ENCODE measurements at places on chromosomes 1 and 21.
A peak's percentile ranks its signal among the peaks of the same experiment; 100 is the strongest.

- DNase-seq: no peak
Observed at GRCh38 chr1:52904927-52905698, 16.4 kb downstream of the ECHDC2 start.

DNA sequence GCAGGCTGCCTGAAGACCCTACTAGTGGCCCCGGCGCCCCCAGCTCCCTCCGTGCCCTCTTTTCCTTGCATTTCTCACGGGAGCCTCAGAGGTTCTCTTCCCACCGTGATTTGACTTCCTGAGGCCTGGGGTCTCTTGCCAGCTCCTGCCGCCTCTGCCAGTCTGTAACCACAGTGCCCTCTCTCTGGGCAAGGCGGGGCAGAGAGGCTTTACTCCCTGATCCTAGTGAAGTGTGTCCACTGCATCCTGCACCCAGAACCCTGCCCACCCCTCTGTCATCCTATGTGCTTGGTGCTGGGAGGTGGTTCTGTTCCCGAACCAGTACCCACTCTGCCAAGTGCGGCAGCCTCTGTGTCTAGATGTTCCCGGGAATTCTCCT is 2.4 kb downstream of the ESPN start:
- DNase-seq: no peak

- no peak for DNase-seq
Observed at GRCh38 chr1:26276432-26276838, 3.5 kb upstream of the SH3BGRL3 start.

GRCh38 chr1:172394141-172394751 is 26.2 kb upstream of the C1orf105 start:
- DNase-seq: peak; percentile 37

DNA sequence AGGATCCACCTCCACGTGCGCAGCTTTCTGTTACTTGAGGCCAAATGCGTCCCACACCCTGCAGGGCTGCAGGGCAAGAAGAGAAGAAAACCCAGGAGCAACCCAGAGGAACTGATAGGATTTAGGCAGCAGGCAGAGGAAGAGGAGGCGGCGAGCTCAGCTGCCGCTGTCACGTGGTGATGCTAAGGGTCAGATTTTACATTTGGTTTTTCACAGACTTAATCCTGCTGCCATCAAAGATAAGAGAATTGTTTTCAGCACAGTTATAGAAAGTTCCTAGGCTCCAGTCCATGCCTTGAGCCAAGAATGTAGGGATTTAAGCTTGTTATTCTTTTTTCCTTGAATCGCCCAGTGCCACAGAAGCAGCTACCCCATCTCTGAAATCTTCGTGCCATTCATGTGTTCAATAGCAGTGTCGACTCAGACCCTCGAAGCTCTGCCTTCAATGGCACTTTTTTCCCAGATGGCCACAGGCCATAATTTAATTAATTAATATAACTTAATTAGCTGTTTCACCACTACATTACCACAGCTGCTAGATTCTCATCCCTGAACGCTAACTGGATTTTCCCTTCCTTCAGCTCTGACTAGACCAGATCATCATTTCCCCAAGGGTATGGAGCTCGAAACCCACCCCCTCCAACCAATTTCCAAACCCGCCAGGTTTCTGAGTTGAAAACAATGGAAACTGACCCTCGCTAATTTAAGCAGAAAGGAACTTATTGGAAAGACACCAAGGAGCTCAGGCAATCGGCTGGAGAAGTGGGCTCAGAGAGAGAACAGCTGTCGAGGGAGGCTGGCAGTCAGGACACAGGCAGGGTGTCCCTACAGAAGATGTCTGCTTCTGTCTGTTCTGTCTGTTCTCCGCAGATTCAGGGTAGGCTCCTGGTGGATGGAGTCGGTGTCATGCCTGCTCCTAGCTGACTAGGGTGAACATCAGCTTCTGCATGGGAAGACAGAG is 36.2 kb downstream of the LDLRAP1 start:
- DNase-seq: no peak

Measured in inflammatory macrophage treated with lipopolysaccharide for 1 hour (primary cell).